Epithelial cell of proximal tubule (primary cell): ENCODE measurements at places on chromosomes 1 and 21. TPM values are rescaled to one million over a fixed set of nuclear protein-coding genes. Genes with fewer than 3 reads are reported as not detected.

The ALX3 gene
- total RNA-seq: not detected in 2 replicates

The DPH2 gene
- 29.5 and 48.5 TPM in 2 replicates for total RNA-seq

The AMY1B gene
- total RNA-seq: not detected in 2 replicates

The NFYC gene
- 42.2 and 50.5 TPM in 2 replicates for total RNA-seq

The HORMAD1 gene
- not detected in 2 replicates for total RNA-seq

The ARMH1 gene
- not detected in 2 replicates for total RNA-seq

The MTARC2 gene
- 7.7 and 13.8 TPM in 2 replicates for total RNA-seq

The MRPL9 gene
- 136 and 166 TPM in 2 replicates for total RNA-seq

The PFKL gene
- 65.8 and 125 TPM in 2 replicates for total RNA-seq

The KLHL17 gene
- 11.9 and 33.3 TPM in 2 replicates for total RNA-seq

The KRTAP12-2 gene
- not detected in 2 replicates for total RNA-seq
